HFFc6 (cell line): ENCODE measurements at places on chromosomes 2 and 18.

DNA sequence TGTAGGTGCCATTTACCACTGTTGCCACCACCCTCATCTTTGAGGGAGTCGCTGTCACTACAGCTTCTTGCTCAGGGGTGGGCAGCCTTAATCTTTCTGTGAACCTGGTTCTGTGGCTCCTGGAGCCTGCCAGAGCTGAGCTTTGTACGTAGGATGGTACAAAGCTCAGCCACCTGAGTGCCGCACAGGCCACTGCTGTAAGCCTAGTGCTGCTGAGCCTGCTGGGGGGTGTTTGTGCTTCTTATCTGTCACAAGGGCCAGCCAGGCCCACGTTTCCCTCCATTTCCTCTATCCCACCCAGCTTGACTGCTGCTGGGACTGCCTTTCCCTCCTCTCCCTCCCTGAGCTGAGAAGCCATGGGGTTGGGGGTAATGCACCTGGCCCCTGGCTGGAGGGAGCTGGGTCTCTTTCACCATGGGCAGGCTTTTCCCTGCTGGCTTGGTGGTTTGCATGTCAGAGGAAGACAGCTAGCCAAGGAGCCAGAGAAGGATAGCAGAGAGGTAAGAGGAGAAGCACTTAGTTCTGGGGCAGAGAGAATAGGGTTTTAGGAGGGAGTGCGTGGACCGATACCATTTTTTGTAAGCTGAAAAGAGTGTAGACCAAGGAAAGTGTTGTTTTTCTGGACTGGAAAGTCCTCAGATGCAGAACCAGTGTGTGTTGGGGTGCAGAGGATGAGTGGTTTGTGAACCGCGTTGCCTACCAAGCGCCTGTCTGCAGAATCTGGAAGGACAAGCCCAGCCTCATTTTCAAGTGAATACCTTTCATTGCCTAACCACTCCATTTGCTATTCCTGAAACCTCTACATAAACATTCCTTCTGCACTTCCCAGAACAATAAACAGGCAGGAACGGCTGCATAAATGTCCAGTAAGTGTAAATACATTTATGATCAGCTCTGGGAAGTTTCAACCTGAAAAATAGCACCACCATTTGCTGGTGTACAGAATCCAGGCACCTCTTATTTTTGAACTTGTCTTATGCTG lies 45.1 kb upstream of the FHL2 start:
- DNase-seq = no peak

GRCh38 chr2:120957905-120958304 lies 222.2 kb downstream of the GLI2 start:
- DNase-seq = no peak

DNA sequence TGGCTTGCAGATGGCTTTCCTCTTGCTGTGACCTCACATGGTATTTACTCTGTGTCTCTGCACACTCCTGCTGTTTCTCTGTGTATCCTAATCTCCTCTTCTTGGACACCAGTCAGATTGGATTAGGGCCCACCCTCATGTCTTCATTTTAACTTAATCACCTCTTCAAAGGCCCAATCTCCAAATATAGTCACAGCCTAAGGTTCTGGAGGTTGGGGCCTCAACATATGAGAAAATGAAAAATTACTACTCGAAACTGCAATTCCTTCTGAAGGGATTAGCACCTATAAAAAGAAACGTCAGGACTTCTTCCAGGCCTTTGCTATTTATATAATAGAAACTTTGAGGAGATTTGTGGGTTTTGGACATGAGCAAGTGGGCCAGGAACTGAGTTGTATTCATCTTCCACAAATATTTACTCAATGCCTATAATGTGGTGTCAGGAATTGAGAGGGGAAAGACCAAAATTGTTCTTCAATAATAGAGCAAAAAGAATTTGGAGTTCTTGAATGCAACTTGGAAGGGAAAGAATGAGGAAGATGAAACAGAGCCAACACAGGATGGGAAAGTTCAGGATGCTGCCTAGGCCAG lies 270.0 kb upstream of the FN1 start:
- no peak for DNase-seq

GRCh38 chr2:175595139-175595538 lies 406.9 kb downstream of the LNPK start:
- no peak for DNase-seq
